HS-27A (cell line): ENCODE measurements at places on chromosomes 5 and 9.

GRCh38 chr9:16750553-16750952, 119.9 kb downstream of the BNC2 start:
- no peak for DNase-seq

DNA sequence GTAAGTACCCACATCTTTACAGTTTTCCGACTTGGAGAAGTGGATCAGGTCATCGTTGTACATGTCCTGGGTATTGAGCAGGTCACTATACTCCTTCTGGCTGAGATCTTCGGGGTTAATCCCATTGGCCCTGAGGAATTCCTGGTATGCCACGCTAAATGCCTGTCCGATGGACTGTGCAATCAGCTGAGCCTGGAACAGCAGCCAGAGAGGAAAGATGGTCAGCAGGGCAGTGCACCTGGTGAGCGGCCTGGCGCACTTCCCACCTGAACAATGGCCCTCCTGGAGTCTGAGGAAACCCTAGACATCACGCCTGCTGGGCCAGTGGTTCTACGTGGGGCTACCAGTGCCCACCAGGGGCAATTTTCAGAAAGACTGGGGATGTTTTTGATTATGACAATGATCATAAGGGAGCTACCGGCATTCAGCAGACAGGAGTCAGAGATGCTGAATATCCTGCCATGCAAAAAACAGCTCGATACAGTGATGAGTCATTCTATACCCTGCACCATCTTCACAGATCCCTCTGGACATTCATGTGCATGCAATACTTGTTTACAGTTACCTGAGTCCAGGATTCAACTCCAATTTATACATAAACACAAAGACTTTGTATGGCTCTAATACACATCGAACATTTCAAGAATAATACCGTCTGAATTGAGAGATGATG, 127.2 kb downstream of the ENTREP1 start:
- DNase-seq: no peak

DNA sequence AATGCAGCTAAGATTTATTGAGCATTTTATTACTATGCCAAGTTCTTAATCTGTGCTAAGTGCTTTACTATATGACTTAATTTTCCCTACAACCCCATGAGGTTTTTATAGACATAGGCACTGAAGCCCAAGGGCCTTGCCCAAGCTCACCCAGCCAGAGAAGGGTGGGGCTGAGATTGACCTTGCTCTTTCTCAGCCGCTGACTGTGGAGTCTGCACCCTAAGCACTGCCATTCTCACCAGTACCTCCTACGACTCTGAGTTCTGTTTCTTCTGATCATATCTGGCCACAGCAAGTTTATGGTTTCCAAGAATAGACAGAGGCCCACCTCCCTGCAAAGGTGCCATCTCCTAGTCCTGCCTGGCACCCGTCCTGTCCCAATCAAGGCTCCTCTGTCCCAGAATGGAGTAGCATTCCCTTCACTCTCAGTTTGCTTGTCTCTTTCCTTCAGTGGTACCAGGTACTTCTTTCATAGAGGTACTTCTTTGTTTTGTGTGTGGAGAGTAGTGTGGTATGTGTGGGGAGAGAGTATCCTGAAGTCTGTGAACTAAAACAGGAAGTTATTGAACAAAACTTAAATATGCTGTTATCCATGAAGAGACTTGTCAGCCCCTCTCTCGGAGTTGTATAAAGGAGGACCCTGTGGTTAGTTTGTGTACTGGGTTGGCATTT, 42.6 kb downstream of the CSF1R start:
- no peak for DNase-seq

DNA sequence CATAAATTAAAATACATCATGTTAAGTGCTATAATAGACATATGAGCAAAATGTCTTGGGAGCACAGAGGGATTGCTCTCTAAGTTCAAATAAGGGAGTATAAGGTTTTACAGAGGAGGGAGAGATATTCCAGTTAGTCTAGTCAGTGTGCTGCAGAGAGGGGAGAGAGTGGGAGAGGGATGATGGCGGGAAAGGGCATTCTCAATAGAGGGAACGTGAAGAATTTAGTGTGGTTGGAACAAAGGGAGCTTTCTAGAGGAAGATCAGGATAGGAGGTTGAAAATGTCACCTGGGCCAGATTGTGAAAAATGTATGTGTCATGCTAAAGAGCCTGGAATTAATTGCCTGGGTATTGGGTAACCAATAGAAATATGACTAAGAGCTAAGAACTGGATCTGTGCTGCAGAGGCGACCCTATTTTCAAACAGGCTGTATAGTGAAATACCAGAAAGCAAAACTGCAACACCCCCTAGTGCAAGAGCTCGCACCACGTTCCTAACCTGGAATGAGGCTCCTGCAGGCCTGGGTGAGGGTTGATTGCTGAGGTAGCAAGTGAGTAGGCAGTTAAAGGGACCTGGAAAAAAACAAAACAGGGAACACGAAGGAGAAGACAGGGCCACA, 791.8 kb upstream of the C9orf72 start:
- DNase-seq: no peak

GRCh38 chr5:76404223-76405211, 1.4 kb downstream of the IQGAP2 start:
- DNase-seq: no peak

- DNase-seq: no peak
Observed at GRCh38 chr9:96523374-96523773, 73.4 kb downstream of the HABP4 start.

GRCh38 chr5:172951371-172952033, 7.7 kb upstream of the RPL26L1 start:
- no peak for DNase-seq

- no peak for DNase-seq
Observed at GRCh38 chr5:177446200-177447065, at the start of gene PRR7. Gene PRR7 (plus strand): TSS chr5:177446814. CDS start chr5:177455068, 8,254 bp downstream.

- peak; percentile 63 for DNase-seq
Observed at GRCh38 chr9:118961857-118962256, 407.4 kb downstream of the BRINP1 start.

GRCh38 chr5:167361795-167362194, 929.6 kb upstream of the WWC1 start:
- DNase-seq: no peak

DNA sequence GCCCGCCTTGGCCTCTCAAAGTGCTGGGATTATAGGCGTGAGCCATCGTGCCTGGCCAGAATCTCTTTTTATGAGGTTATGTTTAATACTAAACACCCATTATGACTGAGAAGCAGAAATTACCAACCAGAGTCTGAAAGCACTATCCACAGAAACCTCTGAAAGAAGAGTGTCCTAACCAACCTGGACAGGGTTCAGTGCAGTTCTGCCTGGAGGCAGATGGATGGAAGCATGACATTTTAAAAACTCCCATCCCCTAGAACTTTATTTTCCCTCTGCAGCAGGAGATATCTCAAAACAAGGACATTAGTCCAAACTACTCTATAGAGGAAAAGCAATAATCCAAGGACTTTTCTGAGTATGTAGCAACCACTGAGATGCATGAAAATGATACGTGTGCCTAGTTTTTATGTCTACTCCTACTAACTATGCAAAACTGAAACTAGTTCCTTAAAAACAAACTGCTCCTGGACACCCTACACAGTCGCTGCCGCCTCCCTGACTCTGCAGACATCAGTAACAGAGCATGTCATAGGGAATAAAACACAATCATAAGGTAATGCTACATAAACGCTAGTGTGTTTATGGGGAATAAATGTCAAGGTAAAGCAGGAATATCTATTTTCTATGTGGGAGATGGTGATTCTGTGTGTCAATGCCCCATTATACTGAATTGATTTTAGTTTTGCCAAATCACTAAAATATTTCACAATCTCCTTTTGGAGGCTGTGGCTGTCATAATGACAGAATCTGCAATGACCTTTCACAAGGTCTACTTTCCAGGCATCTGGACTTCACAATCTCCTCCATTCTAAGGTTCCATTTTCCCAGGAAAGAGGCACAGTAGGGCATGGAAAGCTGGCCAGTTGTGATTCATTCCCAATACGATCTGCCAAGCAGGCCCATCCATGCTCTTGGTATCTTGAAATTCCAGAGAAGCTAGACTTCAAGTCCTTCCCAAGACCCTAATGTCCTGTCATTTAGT, 122.8 kb downstream of the SIL1 start:
- DNase-seq: no peak

DNA sequence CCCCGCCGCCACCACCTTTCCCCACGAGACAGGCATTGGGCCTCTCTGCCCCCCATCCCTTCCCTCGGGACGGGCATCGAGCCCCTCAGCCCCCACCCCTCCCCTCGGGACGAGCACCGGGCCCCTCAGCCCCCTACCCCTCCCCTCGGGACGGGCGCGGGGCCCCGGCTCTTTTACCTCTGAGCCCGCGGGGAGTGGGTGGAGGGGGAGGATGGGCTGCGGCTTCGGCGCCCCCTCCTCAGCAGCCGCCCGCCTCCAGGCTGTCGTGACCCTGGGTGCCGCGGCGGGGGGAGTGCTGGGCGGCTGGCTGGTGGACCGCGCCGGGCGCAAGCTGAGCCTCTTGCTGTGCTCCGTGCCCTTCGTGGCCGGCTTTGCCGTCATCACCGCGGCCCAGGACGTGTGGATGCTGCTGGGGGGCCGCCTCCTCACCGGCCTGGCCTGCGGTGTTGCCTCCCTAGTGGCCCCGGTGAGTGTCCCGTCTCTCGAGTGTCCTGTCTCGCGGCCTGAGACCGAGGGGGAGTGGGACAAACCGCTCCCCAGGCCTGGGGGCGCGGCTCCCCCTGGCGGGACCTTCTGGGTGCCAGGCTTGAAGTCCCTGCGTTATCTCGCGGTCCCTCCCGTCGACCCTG, 791 bp downstream of the SLC2A8 start:
- DNase-seq: no peak
